ENCODE measurements at places on chromosomes 6 and 20.

DNA sequence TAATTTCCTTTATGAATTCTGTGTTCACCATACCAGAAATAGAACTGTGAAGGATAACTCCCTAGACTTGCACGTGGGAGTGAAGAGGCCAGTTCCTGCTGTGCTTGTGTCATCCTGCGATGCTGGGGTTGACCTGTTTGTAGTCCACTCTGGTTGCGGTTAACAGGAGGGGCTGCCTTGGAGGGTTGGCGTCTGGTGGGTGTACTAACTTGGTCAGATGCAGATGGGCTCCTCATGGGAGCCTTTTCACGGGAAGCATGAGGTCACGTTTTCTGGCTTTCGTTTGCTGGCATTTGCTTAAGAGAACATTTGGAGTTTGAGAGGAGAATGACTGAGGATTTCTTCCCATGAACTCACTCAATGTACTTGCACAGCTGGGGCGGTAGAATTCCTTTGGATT, 41.2 kb downstream of the IGF2R start:
- no peak for DNase-seq

DNA sequence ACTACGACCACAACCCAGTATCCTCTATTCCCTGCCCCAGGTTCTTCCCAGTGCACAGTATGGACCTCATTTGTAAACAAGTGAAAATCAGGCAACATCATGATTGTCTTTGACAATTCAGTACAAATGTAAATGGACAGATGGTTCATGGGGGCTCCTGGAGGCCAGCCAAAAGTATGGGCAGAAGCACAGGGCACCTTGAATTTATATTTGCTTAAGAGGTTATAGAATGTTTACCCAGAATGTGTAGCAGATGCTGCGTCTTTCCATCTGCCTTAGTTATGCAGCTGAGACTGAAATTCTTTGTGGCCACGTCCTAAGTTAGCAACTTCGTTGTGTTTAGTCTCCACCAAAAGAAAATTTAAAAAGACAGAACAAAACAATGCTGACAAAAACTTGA, 559.6 kb upstream of the NRSN1 start:
- no peak for DNase-seq

- no peak for DNase-seq
Observed at GRCh38 chr6:122804962-122805485, 16.0 kb downstream of the SMPDL3A start.

DNA sequence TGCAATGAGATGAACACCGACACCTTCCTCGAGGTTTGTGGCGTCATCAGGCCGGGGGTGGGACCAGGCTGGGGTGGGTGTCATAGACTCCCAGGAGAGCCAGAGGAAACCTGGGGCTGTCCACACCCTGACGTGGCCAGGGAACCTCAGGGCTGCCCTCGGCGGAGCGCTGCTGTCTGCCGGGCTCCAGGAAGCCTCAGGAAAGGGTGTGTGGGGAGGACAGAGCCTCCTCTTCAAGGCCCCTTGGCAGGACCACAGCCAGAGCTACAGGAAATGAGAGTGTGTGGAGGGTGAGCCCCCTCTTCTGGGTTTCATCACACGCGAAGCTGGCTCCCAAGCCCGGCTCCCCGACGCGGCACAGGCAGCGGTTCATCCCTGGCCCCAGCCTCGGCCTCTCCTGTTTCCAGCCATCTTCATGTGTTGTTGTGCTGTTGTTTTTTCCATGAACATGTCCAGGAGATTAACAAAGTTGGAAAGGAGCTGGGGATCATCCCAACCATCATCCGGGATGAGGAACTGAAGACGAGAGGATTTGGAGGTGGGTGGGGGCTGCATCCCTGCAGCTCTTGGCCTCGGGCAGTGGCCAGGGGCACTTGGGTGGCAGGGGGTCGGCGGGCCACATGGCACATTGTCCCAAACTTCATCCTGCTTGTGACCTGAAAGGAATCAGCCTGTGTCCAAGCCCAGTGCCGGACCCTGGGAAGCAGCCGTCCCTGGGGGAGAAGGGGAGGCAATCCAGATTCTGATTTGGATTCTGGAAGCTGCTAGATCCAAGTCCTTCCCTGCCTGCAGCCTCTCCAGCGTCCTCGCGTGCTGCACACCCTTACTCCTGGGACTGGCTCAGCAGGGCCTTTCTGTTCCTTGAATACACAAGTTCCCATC, 6.4 kb downstream of the NPEPL1 start:
- no peak for DNase-seq

GRCh38 chr6:43768983-43769525, 957 bp upstream of the VEGFA start:
- DNase-seq = no peak

DNA sequence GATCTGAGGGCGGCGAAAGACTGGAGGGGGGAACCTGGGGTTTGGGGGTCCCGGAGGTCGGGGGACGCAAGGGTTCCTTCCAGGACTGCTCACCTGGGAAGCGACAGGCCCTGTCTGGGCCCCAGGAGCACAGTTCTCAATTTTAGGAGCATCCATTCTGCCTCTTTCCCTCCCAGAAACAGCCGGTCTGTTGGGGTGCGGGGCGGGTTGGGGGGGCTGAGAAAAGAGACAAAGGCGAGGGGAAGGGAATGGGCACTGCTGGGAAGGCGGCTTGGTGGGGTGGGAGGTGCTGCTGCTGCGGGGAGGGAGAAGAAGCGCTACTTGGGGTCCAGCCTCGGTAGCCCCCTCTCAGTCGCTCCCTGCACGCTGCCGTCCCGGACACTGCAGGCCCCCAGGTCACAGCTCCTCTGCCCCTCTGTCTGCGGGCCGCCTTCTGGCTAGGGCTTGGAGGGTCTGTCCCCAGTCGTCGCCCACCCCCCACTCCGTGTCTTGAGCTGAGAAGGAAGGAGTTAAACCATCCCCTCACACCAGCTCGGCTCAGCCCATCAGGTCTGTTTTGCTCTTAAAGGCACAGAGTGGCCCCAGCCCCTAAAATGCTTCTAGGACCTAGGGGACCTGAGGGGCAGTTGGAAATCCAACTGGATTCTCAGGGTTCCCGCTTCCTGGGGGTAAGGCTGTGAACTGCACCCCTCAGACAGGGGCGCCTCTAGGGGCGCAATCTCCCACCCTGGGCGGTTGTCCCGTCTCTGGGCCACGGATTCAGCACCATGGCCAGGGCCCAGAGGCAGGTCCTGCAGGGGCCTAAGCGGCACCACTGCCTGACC, 690 bp downstream of the GDAP1L1 start:
- DNase-seq = peak; percentile 93

DNA sequence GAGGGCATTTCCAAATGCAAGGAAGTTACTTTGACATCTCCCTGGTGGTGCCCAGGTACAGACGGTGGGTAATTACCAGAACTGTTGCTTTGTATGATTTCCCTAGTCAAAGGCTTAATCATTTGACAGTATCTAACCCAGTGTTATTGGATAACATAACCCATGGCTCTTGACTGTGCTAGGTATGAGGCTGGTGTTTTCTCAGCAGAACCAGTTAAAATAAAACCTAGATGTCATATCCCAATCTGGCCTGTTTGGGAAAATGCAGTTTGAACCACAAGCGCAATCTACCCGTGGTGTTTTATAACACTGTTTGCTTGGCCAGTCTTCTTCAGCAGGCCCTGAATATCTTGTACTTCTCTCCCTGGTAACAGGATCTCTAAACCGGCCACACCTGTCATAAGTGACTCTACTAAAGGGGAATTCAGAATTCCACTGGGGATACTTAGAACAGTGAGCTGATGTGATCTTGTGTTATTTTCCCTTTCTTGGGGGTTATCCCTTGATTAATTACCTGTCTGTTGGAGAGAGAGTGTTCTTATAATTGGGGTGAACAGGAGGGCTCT, 32.8 kb downstream of the PPP1R14C start:
- DNase-seq = no peak

DNA sequence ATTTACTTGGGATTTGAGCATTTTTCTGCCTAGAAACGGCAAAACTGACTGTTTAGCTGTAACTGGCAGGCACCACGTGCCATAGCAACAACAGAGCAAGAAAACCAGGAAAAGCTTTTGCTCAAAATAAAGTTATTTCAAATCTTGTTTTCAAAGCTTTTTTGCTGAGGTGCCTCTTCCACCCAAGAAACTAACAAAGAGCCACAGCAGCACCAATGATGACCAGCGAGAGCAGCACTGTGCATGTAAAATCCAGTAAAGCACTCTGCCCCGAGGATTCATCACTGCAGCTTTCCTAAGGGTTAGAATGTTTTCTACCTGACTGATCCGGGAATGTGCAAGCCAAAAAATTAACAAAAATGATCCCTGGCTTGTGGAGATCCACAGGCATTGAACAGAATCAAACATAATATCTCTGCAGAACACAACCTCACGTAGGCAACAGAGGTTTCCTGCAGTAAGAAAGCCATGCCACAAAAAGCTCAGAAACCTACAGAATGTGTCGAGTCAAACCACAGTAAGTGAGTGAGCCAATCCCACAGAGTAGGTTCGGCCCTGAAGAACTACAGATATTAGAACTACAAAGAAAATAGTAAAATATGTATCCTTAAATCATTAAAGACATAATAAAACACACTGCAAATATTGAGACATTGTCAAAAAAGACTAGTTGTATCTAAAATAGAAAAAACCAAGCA, 7.4 kb upstream of the ULBP3 start:
- peak; percentile 45 for DNase-seq

GRCh38 chr6:168408504-168409136, 32.4 kb upstream of the SMOC2 start:
- DNase-seq = no peak

- DNase-seq = no peak
Observed at GRCh38 chr20:50993876-50994275, 29.0 kb downstream of the KCNG1 start.

- no peak for DNase-seq
Observed at GRCh38 chr6:133865680-133866079, 23.2 kb upstream of the TCF21 start.

DNA sequence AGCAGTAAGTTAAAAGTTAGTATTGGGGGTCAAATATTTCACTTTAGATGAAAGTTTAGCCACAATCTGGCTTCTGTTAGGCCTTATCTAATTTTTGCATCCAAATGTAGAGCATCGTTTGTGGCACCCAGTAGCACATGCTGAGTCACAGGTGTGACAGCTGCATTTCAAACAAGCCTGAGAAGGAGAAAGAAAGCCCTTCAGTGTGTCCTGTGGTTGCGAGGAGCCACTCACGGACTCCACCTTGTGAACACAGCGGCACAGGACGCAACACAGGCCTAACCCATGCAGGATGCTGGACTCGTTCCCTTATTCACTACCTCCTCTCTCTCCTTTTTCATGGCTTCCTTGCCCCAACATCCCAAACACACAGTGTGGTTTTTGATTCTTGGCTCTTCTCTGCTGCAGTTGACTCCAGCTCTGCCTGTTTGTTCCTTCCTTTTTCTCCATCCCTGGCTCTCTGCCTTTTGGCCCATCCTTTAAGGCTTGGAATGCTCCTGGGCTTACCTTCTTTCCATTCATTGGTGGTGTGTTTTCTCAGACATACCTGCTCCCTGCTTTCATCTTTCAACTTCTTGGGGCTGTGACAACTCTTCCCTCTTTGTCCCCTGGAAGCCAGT, 124.2 kb downstream of the SLC16A10 start:
- no peak for DNase-seq

DNA sequence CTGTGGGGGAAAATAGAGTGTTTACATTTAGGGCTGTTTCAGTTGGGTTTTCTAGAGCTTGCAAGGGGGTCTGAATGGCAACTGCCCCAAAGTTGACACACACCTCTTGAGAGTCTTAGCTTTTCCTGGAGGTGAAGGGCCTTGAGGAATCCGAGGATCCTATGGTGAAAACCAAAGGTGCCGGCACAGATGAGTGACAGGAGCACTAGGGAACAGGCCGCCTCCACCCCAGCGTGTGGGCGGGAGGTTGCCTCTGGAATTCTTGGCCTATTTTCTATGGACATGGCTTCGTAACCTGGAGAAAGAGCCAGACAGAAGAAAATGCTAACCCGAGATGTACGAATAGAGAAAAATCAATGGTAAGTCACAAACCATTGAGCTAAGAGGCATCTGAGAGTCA, 283.2 kb upstream of the FOXQ1 start:
- DNase-seq = no peak

DNA sequence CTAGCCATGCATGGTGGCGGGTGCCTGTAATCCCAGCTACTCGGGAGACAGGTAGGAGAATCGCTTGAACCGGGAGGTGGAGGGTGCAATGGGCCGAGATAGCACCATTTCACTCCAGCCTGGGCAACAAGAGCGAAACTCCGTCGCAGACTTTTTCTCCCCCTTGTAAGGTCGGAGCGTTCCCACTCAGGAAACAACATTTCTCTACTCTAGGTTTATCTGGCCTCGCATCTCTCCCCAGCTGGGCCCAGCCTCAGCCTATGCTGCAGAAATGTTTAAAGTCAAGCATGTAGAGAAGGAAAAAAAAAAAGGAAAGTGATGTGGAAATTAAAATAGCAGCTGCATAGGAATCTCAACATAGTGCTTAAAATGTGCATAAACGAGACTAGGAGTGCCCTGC, 172.3 kb downstream of the TRIM27 start:
- DNase-seq = no peak

DNA sequence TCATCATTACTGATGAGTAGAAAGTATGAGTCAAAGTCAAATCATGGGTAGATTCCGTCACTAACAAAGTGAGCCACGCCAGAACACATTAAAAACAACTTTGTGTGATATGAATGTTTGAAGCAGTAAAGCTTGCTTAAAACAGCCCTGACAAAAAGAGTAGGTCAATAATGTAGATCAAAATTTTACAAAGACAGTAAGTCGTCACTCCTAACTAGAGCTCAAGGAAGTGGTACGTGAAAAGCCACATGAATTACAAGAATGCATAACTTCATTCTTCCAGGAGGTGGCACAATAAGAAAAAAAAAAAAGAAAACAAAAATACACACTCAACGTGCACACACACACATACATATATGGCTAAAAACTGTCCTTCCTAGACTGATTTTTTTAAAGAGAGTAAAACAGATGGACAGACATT, 69.9 kb downstream of the HACE1 start:
- DNase-seq = peak; percentile 41

- no peak for DNase-seq
Observed at GRCh38 chr6:137734875-137735182, 132.2 kb upstream of the TNFAIP3 start.

GRCh38 chr6:141728330-141728729, 404.4 kb upstream of the GJE1 start:
- DNase-seq = no peak

GRCh38 chr6:122154155-122154554, 245.3 kb upstream of the HSF2 start:
- DNase-seq = no peak

GRCh38 chr20:63246490-63247288, 7.6 kb downstream of the NKAIN4 start:
- peak; percentile 75 for DNase-seq

DNA sequence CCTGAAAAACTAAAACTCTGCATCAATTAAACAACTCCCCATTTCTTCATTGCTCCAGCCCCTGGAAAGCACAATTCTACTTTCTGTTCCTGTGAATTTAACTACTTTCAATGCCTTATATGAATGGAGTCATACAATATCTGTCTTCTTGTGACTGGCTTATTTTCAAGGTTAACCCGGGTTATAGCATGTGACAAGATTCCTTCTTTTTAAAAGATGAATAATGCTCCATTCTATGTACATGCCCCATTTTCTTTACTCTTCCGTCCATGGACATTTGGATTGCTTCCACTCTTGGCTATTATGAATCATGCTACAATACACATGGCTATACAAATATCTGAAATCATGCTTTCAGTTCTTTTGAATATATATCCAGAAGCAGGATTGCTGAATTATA, 334.9 kb upstream of the ID4 start:
- DNase-seq = no peak
